ENCODE measurements at places on chromosomes 16 and 17. TPM values are rescaled to one million over a fixed set of nuclear protein-coding genes. Genes with fewer than 3 reads are reported as not detected.

- DNase-seq: no peak
Observed at GRCh38 chr17:50257676-50258224, 16.5 kb upstream of the TMEM92 start.

GRCh38 chr16:67571981-67572431, 9.7 kb downstream of the CTCF start:
- no peak for DNase-seq

- DNase-seq: no peak
Observed at GRCh38 chr16:12287796-12288536, 311.4 kb downstream of the SNX29 start.

GRCh38 chr16:80807906-80808305, 3.5 kb upstream of the CDYL2 start:
- no peak for DNase-seq

- DNase-seq: no peak
Observed at GRCh38 chr16:104355-104754, 26.3 kb downstream of the MPG start.

Gene IRF8
- total RNA-seq: 6.1 TPM

GRCh38 chr16:87457709-87458423, 35.0 kb downstream of the ZCCHC14 start:
- DNase-seq: no peak

DNA sequence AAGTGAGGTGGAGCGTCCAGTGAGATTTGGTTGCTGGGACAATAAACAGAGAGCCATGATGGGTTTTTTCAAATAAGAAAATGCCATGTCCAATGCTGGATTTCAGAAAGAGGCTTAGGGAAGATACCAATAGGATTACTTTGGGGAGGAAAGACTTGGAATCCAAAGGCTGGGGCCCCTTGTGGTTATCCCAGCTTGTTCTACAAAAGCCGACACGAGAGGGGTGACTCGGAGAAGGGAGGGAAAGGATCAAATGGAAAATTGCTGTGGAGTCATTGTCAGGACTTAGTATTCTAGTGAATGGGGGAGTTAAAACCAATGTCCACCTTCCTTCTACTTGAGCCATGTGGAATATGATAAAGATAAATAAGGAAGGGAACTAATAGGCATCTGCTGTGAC, 305.5 kb downstream of the SOX9 start:
- DNase-seq: no peak

DNA sequence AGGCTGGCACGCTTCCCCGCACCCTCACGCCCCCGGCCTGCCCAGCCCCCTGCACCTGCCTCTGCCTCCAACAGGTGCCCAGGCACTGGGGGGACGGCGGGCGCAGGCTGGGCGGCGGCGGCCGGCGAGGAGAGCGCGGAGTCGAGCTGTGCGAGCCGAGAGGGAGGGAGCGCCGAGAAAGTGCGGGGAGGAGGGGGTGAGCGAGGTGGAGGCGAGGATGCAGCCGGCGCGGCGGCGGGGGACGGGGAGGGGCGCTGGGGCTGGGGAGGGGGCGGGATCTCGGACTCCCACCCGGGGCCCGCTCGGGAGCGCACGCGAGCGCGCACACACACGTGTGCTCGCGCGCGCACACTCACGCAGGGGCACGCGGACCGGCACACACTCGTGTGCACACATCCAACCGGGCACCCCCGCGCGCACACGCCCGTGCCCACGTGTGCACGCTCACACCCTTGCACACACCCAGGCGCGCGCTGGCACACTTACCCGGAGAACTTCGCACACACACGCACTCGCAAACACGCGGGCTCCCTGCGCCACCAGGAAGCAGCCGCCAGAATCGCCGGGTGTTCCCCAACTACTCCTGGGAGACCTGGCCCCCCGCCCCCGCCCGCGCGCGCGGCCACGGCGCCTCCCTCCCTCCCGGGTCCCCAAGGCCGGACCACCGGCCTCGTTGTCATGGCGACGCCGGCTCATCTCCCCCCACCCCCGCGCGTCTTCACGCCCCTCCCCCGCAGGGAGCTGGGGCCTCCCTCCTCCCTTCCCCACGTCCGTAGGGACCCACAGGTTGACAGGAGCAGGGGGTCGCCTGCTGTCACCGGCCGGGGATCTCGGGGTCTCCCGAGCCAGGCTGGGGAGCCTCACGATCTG, at the start of gene DOC2A:
DOC2A (minus strand) TSS at position 184 of the 870 bp plus-strand sequence. CDS start 805 bp downstream, outside the sequence.
- peak; percentile 57 for DNase-seq

DNA sequence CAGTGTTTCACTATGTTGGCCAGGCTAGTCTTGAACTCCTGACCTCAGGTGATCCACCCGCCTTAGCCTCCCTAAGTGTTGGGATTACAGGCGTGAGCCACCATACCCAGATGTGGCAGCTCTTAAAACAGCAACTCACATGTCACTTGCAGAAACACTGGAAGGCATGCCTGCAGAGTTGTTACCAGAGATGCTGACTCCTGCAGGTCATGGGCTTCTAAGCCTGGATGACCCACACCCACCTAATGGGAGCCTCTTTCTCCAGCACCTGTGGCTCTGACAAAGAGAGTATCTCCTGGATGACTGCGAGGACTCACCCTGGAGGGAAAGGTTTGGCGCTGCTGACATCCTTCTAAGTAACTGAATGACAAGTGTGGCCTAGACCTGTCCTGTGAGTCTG, 11.2 kb upstream of the RFWD3 start:
- DNase-seq: no peak

DNA sequence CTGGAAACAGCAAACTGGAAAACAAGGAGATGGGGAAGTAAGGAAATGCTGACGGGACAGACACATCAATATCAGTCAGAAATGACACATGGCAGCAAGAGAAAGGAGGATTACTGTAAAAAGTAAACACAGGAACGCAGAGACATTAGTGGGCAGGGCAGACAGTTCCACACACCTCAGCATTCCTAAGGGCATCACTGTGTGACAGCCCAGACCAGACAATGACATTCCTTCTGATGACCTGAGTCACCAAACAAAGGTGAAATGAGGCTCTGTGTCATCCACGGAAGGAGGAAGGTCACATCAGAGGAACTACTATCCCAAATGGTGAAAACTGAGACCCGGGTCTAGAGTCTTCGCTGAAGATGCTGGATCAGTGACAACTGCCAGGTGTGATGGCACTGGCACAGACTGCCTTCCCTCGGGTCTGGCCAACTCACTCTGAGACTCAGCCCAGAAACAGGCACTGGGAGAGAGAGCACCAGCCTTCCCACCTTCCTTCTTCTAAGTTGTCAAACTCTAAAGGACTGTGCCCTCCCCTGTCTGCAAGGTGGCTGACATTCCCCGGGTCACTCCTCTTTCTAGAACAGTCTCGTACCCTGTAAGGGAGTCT, 36.7 kb downstream of the TK2 start:
- DNase-seq: no peak

- DNase-seq: no peak
Observed at GRCh38 chr16:55710466-55710865, 54.7 kb downstream of the SLC6A2 start.

DNA sequence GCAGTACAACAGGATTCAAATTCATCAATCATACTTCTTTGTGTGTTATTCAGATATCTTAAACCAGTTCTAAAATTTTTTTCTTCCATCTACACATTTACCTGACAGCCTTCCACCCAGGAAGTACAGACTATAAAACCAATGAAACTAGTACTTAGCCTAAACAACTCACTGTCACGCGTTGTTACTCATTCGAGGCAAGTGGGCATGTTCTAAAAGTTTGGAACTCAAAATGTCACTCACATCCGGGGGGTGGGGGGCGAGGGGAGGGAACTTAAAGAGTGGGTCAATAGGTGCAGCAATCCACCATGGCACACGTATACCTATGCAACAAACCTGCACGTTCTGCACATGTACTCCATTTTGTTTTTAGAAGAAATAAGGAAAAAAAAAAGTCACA, 90.4 kb upstream of the PLEKHM1 start:
- no peak for DNase-seq

DNA sequence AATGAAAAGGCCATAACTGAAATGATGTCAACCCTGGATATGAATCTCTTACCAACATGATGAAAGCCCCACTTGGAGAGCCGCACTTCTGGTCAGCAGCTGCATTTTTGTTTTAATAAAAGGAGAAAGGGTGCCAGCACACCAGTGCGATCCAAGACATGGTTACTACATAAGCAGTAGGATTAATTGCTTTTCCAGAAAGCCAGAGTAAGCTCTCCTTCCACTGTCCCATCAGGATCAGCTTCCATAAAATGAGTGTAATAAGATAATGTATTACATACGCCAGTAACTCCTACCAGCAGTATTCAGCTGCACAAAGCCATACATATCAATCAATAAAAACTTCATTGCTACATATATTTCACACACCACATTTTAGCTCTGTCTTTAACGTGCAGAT, 26.3 kb upstream of the NACA2 start:
- DNase-seq: no peak

Gene NGFR
- total RNA-seq: 13.2 TPM

GRCh38 chr17:32515677-32516383, 29.0 kb downstream of the CDK5R1 start:
- no peak for DNase-seq

DNA sequence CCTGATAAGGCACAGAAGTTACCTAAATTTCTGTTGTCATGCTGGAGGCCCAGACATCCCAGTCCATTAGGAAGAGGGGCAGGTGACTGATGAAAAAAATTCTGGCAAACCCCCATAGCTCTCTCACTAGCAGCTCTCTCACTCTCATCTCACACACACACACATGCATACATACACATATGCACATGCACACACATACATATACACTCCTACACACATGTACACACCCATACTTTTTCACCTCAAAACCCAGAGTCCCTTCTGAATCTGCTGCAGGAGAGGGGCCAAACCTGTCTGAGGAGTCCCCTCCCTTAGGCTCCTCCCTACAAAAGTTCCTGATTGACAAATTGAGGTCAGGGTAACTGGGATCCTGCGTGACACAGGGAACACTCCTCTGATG, 22.6 kb upstream of the SDR42E2 start:
- no peak for DNase-seq

GRCh38 chr16:54430491-54431030, 144.0 kb upstream of the IRX3 start:
- no peak for DNase-seq

- DNase-seq: no peak
Observed at GRCh38 chr16:72809446-72809845, 238.5 kb downstream of the ZFHX3 start.

Gene SGSM2
- 39.7 TPM for total RNA-seq

Gene CES5A
- total RNA-seq: not detected

Gene KRT28
- total RNA-seq: not detected

DNA sequence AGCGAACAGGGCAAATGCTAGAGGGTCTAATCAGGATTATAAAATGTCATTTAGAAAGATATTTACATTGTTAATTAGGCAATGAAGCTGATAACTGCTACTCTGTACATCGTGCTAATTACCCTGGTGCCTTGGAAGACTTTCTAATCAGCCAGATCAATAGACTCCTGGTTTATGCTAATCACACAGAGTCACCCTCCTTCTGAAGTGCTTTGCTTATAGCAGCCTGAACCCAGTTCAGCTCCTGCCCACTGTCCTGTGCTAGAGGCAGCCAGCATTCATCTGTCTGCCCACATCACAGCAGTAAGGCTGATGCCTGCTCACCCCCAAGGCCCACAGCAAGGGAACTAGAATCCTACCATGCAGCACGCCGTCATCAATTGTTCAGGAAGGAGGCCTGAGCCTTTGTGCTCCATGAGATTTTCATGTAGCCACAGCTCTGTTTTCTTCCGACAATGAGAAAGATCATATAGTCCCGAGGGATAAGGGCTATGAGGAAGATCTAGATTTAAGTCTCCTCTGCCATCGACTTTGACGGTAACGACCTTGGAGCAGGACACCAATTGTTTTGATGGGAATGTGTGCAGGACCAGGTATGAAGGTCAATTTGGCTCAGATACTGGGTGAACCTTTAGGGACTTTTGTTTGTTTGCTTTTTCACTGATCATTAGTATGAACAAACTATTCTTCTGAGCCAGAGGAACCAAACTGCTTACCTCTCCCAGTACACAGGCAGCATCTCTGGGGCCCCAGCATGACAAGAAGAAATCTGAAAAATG, 12.5 kb upstream of the LYRM9 start:
- no peak for DNase-seq

DNA sequence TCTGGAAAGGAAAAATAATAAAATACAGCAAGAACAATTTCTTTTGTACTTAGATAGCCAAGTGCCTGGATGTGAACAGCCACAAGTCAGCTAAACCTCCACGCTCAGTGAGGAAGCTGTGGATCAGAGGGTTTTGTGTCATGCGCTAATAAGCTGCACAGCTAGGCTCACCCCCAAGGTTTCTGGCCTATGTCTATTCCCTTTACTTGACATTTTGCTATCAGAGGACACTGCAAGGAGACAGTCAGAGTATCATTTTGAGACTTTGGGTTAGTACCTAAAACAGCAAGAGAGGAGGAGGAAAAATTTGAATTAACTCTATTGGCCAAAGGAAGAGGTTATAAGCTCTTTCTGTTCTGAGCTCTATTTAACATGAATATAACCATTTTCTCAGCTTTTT, 139.3 kb downstream of the KCNJ2 start:
- no peak for DNase-seq

DNA sequence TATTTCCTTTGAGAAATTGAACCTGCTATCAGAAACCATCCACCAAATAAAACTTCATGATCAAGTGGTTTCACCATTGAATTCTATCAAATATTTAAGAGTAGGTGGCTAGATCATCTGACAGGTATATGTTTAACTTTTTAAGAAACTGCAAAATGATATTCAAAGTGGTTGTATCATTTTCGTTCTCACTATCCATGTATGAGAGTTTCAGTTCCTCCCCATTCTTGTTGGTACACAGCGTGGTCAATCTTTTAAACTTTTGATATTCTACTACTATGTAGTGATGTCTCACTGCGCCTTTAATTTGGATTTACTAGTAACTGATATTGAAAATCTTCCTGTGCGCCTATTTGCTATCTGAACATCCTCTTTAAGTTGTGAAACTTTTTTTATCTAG, 163.7 kb downstream of the CYB561 start:
- no peak for DNase-seq

- DNase-seq: no peak
Observed at GRCh38 chr16:71675380-71675779, 49.1 kb downstream of the PHLPP2 start.

Gene CPNE7
- 0.73 TPM for total RNA-seq

Gene TM4SF5
- 0.83 TPM for total RNA-seq

DNA sequence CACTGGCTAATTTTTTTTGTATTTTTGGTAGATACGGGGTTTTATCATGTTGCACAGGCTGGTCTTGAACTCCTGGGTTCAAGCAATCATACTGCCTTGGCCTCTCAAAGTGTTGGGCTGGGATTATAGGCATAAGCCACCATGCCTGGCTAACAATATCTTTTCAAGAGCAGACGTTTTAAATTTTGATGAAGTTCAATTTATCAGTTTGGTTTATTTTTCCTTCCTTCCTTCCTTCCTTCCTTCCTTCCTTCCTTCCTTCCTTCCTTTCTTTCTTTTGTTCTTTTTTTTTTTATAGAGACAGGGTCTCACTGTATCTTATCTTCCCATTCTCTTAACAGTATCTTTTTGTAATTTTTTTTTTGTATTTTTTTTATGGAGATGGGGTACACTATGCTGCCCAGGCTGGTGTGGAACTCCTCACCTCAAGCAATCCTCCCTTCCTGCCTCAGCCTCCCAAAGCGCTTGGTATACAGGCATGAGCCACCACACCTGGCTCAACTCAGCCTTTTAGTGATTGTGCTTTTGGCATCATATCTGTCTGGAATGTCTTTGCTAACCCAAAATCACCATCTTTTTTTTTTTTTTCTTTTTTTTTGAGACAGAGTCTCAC, 13.6 kb upstream of the GIP start:
- no peak for DNase-seq

All from ovary (tissue), 10 donors.